ENCODE measurements at places on chromosomes 16 and 17.

DNA sequence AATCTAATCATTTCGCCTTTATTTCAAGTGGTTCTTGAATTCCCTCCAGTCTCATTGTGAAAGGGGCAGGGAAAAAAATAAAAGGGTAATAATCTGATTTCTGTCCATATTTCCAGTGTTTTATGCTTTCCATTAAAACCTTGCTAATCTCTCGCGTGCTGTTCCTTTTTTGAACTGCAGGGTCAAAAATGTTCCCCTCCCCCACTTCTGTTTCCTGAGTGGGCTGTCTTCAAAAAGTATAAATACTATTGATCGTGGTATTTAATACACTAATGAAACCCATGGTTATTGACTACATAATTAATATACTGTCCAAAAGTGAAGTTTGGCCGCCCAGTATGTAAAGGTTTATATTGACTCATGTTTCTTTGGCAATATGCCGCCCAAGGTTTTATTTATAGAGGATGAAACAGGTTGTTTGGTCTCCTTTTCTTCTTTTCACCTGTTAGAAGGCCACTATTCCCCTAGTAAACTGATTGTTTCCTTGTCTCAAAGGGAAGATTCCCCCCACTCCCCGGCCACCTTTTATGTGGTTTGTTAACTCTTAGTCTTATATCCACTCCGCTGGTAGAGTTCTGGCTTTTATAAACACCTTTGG is 69.7 kb downstream of the RPA1 start:
- DNase-seq, result no peak

GRCh38 chr17:14011740-14012405 is 57.4 kb upstream of the COX10 start:
- DNase-seq, result no peak

GRCh38 chr16:70433458-70434103 is 5.3 kb downstream of the ST3GAL2 start:
- DNase-seq, result no peak

- no peak for DNase-seq
Measured at GRCh38 chr16:11423315-11424117, 78.3 kb downstream of the RMI2 start.

DNA sequence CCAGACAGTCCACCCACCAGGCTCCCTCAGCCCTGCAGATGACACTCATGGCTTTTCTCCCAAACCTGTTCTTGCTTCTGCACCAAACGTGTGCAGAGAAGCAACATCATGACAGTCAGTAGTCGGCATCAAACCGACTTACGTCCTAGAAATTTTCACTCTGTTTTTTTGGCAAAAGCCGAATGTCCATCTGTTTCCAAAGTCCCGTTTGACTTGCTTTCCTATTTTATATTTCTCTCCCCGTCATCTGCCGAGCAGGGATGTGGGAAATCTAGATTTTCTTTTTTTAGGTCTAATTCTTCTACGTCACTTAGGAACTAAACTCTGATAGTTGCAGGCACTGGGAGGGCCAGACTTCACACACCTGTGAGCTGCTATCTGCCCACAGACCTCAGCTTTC is 104.9 kb downstream of the RMI2 start:
- DNase-seq, result no peak

GRCh38 chr17:44386182-44386525 is 3.3 kb downstream of the ITGA2B start:
- no peak for DNase-seq

DNA sequence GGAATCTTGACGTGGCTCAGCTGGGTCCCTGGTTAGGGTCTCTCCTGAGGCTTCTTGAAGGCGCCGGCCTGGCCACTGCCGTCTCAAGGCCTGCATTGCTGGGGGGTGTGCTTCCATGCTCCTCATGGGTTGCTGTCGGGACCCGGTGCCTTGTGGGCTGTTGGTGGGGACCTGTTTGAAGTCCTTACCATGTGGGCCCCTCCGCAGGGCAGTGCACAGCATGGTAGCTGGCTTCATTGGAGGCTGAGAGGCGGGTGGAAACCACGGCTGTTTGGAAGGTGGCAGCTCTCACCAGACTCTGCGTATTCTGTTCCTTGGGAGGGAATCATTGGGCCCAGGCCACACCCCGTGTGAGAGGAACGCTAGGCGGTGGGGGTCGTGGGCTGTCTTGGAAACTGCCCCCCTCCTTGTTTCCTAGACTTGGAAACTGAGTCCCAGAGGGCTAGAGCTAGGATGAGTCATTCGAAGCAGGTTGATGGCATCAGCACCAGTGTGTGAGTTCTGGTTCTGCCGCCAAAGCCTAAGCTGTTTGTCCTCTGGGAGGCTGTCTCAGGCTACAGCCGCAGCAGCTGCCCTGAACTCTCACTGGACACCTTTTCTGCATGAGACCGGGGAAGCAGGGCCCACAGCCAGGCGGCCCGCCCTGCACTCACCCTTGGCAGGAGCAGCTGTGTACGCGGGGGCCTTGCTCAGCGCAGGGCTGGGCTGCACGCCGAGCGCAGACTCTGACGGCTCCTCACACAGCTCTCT is 35.2 kb downstream of the ZNF750 start:
- DNase-seq, result no peak

DNA sequence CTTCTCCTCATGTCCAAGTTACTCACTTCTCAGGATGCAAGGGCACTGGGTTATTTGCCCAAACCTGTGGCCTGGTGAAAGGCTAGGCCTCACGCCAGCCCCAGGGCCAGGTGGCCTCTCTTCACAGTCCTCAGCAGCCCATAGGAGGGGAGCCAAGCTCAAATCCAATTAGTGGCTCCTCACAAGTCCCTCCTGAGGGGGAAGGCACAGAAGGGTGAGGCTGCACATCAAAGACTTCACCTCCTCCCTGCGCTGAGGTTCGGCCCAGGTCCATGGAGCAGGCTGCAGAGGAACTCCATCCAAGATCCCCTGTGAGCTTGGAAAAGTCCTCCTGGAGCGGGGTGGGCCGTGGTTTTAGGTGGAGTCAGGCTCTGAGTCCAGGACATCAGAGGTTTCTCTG is 320.0 kb downstream of the FOXL1 start:
- no peak for DNase-seq

DNA sequence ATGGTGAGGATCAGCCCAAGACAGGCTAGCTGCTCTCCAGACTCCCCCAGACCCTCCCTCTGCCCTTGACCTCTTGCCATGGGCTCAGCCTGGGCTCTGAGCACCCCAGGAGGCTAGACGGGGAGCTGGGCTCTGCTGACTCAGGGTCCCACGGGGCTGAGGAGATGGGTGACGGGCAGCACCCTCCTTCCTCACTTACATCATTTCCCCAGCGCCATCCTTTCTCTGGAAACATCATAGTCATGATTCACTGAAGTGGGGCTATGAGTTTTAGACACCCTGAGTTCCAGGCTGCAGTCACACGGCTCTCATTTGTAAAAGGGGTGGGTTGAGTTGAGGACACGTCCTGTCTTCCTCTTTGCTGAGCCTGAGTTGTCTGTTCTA is 3.0 kb upstream of the ITGAX start:
- DNase-seq, result no peak

DNA sequence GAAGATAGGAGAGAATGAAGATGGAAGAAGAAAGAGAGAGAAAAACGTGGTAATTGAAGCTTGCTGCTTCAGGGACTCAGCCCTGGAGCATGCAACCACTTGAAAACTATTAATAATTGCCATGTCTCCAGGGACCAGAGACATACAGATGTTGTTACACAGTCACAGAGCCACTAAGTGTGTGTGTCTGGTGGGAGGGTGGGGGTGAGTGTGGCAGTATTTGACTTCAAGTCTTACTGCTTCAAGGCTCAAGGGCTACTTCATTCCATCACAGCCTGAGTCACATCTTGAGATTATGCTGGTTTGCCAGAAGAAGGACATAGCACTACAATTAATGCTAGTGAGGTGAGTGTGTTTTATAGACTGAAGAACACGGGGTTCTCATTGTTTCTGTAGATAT is 202.2 kb downstream of the CDH8 start:
- no peak for DNase-seq

DNA sequence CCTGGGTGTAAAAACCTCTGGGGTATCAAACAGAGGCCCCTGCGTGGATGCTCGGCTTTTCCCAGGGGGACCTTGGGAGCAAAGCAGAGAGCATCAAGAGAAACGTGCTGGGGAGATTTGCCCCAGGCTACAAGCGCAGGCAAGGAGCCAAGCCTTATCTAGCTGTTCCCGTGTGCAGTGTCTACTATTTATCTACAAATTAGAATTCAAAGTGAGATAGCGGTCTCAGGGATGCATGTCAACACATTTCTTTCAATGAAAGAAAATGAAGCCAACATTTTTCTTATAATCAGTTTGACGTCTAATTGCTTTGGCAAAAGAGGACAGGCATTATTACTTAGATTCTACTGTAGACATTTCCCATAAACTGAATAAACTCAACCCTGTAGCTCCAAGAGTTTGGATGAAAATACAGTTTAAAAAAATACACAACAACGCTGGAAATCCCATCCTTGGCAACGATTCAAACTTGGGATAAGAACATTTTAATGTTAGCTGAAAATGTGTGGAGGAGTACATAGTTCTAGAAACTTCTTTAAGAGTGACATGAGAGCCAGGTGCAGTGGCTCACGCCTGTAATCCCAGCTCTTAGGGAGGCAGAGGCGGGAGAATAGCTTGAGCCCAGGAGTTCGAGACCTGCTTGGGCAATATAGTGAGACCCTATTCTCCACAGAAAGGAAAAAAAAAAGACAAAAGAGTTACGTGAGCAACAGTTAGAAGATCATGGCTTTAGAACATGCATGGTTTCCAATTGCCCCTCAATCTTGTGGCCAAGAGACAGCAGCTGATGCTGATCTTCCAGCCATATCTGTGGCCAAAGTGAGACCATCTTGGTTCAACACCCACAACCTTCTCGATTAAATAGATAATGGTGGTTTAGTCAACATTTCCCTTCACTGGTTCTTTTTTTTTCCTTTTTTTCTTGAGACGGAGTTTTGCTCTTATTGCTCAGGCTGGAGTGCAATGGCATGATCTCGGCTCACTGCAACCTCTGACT is 7.2 kb downstream of the SPNS3 start:
- DNase-seq, result no peak

- DNase-seq, result no peak
Measured at GRCh38 chr17:74271281-74271680, 2.8 kb upstream of the DNAI2 start.

DNA sequence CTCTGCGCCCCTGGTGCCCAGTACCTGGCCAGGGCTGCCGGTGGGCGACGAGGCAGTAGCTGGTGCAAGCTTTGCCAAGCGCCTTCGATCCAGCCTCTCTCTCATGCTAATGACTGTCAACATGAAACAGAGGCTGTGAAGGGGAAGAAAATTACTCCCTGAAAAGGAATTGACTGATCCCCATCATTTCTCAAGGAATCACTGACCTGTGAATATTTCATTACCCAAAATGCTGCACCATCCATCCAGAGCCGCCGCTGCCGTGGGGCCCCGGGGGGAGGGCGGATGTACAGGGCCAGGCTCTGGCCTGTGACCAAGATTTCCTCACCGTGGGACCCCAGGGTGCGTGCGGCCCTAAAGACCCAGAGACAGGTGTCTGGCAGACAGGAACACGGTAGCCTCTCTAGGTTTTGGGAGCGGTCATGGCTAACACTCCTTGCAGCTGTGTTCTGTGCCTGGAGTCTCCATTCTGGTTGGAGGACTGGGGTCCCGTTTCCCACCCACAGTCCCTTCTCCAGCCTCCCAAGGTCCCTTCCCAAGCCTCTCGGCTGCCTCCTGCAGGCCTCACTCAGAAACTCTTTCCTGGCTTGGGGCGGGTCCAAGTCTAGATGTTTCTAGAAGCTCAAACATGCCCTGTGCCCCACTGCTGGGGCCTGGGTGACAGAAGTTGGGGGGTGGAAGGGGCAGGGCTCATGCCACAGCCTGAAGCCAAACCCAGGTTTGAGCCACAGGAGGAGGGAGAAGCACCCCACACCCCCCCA is 73.3 kb downstream of the ENGASE start:
- no peak for DNase-seq

DNA sequence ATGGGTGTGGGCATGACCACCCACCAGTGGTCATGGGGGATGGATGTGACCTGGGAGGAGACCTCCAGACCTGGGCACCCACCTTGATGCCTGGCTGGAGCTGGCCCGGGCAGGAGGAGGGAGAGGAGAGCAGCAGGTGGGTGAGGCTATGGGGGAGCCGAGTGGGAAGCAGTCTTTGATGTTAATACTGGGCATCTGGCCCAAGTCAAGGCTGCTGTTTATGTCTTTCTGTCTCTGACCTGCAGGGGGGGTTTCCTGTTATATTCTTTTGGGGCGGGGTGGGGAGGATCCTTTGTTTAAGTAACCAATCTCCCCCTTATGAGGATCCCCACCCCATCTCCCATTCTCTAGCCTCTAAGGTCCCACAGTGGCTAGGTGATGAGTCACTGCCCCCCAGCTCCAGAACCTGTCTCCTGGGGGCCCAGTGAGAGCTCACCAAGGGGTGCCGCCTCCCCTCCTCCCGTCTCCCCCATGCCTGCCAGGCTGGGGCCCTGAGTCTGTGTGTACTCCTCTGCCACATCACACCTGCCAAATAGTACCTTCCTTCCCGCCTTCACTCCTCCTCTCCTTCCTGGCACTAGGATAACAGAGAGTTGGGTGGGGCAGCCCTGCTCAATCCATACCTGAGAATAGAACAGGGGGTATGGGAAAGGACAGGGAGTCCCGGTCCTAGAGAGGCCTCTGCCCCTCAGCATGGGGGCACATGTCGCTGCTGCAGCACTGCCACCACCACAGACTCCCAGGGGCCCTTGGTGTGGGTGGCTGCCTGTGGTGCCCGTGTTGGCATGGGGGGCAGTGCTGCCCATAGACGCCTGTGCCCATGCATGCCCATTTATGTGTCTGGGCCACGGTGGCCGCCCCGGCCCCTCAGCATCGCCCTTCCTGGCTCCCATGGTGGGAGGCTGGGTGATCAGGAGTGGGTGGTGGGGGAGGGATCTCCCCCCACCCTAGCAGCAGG is 7.3 kb downstream of the THRA start:
- peak; percentile 33 for DNase-seq

- DNase-seq, result no peak
Measured at GRCh38 chr16:88596483-88596882, 26.3 kb downstream of the ZC3H18 start.

GRCh38 chr17:76268015-76268749 is 3.0 kb downstream of the UBALD2 start:
- peak; percentile 55 for DNase-seq

DNA sequence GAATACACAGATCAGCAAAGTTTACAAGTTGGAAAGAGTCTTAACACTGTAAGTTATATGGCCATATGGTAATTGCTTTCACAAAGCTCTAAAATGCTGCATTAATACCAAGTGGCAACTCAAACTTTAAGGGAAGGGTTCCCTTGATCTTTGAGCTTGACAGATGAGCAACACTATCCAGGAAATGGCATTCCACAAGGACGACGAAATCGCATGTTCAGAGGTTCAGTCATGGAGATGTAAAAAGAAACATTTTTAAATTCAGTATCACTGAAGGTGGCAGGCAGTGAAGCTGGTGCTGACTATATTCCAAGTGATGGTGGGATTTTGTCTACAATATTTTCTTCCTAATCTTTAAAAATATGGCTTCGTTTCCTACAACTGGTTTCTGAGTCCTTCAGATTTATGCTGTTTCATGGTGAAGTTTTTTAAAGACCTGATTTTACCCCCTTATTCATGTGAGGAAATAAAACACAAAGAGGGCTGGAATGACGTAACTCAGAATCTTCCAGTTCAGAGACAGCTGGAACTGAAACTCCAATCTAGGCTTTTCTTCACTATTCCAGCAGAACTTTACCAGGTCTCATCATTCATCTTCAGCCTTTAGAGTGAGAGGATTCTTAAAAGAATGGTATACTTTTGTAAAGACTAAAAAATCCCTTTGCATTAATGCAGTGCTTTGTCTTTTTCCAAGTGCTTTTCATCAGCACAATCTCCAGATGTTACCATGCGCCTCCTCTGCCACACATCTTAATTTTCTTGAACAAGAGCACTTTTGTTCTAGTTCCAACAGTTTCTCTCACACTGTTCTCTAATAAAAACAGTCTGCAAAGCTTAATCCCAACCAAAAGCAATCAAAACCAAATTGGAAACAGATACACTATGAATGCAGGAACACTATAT is 20.2 kb downstream of the CHCT1 start:
- DNase-seq, result peak; percentile 22
